ENCODE measurements at places on chromosomes 11 and 22. TPM values are rescaled to one million over a fixed set of nuclear protein-coding genes. Genes with fewer than 3 reads are reported as not detected.

Gene OR10D3
- total RNA-seq: not detected

Gene SEPTIN5
- total RNA-seq: 1.3 TPM

Gene SYT9
- 11.4 TPM for total RNA-seq

Gene HEPN1
- total RNA-seq: not detected

- no peak overlapping the region for H3K4me3 ChIP-seq
- no peaks in the 10 kb centered on the region for H3K27me3 ChIP-seq
- H3K27ac ChIP-seq: no peak overlapping the region
- no peak for DNase-seq
- no peaks in the 10 kb centered on the region for H3K4me1 ChIP-seq
- peaks cover 4% of the 10 kb centered on the region for H3K36me3 ChIP-seq
Observed at GRCh38 chr22:46931414-46931813, 169.0 kb downstream of the TBC1D22A start.

DNA sequence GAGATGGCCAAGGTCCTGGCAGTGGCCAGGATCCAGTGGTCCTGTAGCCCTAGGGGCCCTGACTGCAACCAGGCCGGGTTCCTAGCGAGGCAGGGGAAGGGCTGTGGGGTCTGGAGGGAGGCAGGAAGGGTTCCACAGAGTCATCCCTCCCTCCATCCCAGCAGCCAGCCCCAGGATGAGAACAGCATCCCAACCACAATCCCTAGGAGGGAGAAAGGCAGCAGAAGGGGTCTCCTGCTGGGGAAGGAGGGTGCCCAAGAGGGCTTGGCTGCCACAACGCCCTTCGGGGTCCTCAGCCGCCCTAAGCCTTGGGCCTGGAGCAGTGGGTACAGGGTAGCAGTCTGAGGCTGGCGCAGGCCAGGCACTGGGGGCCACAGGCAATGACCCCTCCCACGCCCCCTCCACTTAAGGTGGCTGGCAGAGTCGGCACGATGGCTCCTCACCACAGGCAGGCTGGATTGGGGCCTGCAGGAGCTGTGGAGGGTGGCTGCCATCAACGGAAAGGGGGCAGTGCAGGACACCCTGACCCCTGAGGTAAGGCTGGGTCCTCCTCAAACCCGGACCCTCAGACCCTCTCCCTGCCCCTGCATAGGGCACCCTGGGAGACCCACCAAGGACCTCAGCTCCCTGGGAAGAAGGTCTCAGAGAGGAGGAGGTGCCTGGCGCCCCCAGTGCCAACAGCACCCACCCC is 7.2 kb downstream of the SLC22A12 start:
- DNase-seq: no peak
- no peaks in the 10 kb centered on the region for H3K4me1 ChIP-seq
- H3K4me3 ChIP-seq: no peak overlapping the region
- H3K27me3 ChIP-seq: no peaks in the 10 kb centered on the region

DNA sequence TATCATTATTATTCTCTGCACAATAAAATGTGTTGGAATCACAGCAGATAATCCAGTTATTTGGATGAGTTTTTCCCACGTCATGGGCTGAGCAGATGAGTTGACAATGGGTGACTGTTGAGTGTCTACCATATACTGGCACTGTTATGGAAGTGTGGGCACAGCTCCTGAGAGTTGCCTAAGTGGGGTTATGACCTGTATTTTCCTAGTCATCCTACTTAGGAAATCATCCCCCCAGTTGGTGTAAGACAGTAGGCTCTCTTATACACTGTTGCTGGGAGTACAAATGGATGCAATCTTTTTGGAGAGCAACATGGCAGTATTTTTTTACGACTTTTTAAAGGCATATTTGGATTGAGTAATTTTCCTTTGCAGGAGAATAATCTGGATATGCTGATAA is 66.4 kb downstream of the TRAF6 start:
- H3K36me3 ChIP-seq: no peaks in the 10 kb centered on the region
- no peak overlapping the region for H3K4me3 ChIP-seq
- H3K4me1 ChIP-seq: no peaks in the 10 kb centered on the region
- no peak overlapping the region for H3K27ac ChIP-seq
- H3K27me3 ChIP-seq: no peaks in the 10 kb centered on the region
- no peak for DNase-seq
